ENCODE measurements at places on chromosomes 12 and 14.

DNA sequence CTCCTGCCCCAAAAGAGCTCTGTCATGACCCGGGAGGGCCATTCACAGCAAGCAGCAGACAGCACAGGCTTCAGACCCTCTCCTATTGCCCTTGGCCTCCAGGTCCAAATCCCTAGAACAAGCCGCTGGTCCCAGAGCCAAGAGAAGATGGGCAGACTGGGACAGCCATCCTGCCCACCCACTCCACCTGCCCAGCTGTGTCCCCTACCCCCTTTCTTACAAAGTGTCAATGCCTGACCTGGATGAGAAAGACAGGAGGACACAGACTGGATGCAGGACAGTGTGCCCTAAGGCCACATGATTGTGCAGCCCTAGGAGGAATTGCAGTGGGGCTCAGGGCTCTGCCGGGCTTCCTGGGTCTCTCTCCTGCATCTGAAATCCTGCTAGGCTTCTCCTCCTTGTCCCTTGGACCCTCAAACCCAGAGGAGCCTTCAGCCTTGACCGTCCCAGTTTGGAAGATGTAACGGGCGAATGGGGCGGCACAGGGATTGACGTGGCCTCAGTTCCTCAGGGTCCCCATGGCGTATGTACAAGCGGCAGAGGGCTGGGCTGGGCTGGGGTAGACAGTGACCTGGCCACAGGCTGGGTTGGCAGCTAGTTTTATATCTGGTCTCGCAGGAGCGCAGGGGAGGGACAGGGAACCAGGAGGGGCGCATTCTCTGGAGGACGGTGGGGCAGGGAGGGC lies 27.1 kb upstream of the BCDIN3D start:
- DNase-seq, result no peak

GRCh38 chr14:100528962-100529560 lies 58.2 kb downstream of the BEGAIN start:
- DNase-seq, result no peak

- no peak for DNase-seq
Observed at GRCh38 chr12:109792992-109793391, 40.2 kb downstream of the TRPV4 start.

DNA sequence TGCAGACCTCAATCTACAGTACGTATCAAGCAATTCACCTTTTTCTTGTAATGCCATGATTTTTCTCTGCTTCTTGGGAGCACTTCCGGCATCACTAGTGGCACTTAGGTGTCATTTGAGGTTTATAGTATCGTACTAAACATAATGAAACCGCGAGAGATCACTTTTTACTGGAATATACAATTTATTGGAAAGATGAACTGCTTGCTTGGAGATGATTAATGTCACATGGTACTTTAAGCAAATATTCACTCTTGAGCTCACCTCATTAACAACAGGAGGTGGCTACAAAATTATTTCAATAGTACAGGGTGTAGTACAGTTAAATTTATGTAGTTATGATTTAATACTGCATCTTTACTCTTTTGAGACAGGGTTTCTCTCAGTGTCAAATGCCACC lies 11.5 kb downstream of the FUT8 start:
- no peak for DNase-seq

DNA sequence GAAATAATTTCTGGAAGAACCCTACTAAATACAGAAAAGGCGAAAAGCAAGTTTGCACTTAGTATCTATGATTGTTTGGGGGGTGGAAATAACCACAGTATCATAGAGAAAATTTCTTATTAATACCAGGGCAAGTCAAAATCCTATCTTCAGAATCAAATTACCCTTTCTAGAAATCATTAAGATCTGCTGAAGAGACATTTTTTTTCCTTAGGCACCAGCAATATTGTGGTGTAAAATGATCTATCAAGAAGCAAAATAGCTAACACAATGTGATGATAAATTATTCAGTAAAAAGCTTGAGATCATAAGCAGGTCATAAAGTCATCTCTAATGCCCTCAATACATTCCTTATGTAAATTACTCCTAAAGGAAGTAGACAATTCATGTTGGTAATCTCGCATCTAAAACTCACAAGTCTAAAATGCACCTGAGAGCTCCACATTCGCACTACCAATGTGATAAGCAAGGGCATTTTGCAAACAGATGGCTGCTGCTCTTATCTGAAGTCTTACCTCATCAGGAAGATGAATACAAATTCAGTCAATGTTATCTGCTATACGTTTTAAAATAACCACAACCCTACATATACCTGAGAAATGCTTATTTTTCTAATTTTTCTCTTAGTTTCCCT lies 14.6 kb downstream of the HEATR5A start:
- DNase-seq, result no peak

DNA sequence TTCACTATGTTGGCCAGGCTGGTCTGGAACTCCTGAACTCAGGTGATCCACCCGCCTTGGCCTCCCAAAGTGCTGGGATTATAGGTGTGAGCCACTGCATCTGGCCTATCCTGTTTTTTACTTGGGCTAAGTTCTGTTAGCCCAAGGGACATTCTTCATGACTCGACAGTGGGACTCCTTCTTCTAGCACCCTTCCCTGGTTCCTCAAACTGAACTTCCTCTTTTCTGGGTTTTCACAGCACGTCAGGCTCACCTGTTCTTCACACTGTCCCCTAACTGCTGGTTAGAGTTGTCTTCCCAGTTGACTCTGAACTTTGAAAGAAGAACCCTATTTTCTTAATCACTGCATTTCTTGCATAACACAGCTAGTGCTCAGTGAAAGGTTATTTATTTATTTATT lies 22.5 kb downstream of the CABP1 start:
- DNase-seq, result no peak

DNA sequence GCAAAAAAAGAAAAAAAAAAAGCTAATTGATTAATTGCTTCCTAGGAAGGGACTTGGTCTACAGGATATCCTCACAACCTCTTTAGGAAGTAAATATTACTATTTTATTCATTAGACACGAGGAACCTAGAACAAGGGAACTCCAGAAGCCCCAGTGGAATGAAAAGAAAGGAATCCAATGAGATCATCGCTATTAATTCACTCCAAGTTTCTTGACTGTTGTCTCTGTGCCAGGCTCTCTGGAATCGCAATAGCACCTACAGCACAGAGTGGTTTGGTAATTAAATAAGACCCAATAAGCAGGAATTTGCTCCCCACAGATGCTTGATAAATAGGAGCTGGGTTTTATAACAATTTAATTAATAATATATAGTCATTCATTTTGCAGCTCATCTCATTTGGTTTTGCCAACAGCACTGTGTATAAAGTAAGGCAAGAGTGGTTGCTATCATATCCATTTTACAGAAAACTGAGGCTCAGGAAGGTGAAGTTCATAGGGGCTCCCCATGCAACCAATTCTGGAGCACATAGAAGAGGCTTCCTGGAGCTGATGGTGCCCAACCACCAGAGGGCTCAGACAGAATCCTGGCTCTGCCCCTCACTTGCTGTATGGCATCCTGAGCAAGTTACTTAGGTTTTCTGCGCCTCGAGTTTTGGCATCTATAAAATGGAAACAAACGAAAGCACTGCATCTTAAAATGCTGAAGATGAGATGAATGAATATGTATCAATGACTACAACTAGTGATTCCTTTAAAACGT lies 420.2 kb downstream of the MED13L start:
- DNase-seq, result no peak

DNA sequence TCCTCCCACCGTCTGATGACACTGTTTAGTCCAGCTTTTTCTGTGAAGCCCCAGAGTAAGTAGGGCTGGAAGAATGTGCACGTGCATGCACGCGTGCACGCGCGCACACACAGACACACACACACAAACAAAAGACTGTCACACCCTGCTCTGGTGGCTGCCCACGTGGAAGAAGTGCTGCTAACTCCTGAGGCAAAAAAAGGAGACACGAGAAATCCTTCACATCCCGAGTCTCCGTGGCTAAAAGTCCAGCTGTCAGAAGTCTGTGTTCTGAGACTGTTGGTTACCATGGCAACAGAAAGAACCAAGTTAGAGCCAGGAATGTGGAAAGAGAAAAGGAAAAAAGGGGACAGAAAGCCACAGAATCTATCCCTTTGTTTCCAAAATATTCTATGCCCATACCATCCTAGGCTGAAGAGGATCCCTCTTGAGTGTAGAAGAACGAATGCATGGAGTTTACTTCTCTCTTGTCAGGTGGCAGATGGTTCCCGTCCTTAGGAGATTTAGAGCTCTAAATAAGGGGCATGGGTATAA lies 1.6 kb upstream of the C12orf71 start:
- DNase-seq, result peak; percentile 76

DNA sequence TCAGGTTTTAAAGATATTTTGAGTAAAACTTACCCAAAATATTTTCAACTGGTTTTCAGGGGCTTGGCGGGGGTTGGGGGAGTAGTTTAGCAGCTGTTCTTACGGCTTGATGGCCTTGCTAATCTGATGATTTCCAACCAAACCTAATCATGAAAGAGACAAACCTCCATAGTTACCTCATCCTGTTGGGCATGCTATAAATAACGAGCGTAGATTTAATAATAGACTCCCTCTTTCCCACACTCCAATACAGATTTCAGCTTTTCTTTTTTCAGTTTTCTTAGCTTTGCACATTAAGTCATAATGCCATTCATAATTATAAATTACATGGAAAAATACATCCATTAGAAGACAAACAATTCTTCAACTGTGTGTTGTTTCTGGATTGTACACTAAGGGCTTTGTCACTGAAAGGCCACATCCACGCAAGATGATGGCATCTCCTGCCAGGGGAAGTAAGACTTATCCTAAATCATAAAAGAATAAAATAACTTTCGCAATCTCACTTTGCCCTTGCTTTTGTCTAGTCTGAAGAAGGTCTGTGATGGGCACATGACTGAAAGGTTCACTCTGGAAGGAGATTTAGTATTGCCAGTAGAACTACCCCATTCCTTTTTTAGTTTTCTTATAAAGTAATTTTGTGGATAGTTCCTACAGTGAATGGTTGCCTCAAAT lies 23.2 kb downstream of the ITPR2 start:
- DNase-seq, result no peak

DNA sequence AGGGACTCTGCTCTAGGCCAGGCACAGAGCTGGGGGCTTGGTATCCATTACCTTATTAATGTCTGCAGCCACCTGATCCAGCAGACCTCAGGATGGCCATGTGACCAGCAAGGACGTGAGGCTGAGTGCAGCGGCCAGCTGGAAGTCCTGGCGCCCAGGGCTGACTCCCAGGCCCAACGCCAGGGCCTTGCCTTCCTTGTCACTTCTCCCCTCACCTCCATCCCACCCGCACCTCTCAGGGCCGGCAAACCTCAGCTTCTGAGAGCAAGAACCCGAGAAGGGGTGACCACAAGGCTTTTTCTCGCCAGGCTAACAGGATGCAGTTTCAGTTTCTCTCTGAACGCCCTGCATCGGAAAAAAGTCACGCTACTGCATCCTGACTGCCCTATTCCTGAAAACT lies 15.4 kb downstream of the RAB35 start:
- DNase-seq, result no peak

DNA sequence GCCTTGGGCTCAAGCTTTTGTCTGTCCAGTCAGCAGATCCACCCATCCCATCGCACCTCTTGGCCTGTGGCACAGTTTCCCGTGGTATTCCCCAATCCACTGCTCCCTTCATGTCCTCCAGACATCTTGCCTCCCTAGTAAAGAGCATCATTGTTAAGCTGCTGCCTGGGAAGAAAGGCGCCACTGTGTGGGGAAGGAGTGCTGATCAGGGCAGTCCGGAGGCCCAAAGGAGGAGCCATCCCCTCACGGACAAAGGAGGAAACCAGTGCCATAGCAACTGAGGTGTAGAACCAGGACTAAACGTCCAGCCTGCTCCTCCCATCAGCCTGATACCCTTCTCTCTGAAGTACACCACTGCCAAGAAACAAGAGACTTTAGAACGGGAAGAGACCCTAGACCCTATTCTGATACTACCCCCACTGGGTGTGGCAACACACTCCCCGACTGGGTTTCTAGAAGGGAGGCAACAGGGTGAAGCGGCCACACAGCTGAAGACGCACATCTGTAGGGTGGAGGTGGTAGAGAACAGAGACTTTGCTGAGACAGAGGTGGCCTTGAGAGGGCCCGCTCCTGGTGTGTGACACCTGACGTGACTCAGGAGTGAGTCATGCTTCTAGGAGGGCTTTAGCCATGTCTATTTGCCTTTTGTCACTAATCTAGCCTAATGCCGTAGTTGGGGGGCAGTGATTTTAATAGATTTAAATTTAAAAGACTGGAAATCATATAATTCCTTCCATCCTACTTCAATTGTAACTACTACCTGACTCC lies 185.0 kb downstream of the DPF3 start:
- no peak for DNase-seq

- DNase-seq, result peak; percentile 56
Observed at GRCh38 chr12:95574799-95575452, 23.6 kb upstream of the USP44 start.

- DNase-seq, result no peak
Observed at GRCh38 chr12:7748852-7749251, 1.7 kb upstream of the CLEC4C start.

DNA sequence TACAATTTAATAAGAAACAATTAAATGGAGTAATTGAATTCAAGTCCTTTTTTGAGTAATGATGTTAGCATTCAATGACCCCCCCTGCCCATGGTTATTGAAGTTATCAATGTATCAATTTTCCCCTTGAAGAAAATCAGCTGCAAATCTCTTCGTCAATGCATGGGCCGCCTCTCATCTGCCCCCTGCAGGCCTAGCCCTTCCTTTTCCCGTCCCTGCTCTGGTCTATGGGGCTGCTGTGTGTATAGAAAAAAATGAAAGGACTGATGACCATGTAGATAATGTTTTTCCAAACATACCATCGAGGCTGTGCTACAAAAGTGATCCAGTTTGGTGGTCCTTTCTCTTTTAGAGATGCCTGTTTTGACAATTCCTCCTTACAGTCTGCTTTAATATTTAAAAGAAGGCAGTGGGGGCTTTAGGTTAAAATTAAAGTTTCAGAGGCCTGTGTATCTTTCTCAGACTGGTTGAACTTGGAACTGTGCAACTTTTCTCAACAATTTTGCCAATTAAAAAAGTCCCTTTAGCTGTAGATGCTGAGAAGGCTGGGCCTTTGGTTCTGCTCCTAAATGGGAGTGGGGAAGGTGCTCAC lies 98.4 kb downstream of the APAF1 start:
- no peak for DNase-seq

- DNase-seq, result peak; percentile 72
Observed at GRCh38 chr12:76260390-76260748, 87.8 kb downstream of the BBS10 start.

GRCh38 chr12:113245695-113246477 lies 24.6 kb downstream of the TPCN1 start:
- peak; percentile 98 for DNase-seq

GRCh38 chr12:82008251-82008650 lies 249.1 kb upstream of the PPFIA2 start:
- DNase-seq, result no peak

DNA sequence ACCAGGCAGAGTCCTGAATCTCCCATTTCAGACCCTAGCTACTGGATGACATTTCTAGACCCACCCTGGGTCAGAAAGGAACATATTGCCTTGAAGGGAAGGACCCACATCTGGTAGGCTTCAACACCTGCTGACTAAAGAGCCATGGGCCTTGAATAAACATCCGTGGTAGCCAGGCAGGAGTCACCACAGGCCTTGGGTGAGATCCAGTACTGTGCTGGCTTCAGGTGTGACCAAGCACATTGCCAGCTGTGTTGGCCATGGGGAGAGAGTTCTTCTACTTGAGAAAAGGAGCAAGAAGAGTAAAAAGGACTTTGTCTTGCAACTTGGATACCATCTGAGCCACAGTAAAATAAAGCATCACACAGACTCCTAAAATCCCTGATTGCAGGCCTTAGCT lies 332.6 kb downstream of the SLC16A7 start:
- no peak for DNase-seq

GRCh38 chr14:88025313-88025712 lies 20.4 kb downstream of the GPR65 start:
- DNase-seq, result no peak

- DNase-seq, result no peak
Observed at GRCh38 chr12:130461839-130462557, 124.3 kb downstream of the PIWIL1 start.
